ENCODE measurements at places on chromosomes 3 and 15. TPM values are rescaled to one million over a fixed set of nuclear protein-coding genes. Genes with fewer than 3 reads are reported as not detected.

Gene TGM4
- total RNA-seq: not detected

Gene SLC9C1
- not detected for total RNA-seq

Gene APOD
- total RNA-seq: 0.25 TPM

DNA sequence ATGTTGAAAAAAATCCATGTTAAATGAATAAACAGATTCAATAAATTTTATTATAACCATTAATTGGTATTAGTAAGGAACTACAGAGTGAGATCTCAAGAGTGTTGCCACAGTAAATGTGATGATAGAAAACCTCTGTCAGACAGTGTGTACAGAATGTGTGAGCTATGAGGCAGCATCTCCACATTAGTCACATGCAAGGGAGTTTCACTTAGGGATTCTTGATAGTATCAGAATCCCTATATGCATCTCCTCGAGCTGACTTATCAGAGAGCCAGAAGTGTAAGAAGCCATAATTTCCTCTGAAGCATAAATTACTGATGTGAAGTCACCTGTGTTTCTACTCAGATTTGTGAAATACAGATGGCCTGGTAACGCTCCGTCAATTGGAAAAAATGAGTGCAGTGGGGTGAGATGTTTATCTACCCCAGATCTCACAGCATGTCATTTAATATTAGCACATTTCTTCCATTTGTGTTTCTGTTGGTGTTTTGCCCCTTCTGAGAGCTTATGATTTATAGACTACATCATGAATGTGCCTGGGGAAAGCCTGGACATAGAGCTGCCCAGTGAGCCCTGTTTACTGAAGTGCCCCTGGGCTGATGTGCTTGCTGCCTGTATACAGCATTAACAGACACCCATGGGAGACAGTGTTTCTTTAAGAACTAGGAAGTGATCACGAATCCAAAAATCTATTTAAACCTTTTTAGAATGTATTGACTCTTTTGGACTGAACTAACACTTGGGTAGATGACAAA is 262.4 kb downstream of the CPNE4 start:
- no peak for DNase-seq

Gene ARPIN
- total RNA-seq: 6.2 TPM

- DNase-seq: no peak
These were observed 53.9 kb upstream of the HERC1 start for GRCh38 chr15:63887630-63888029.

DNA sequence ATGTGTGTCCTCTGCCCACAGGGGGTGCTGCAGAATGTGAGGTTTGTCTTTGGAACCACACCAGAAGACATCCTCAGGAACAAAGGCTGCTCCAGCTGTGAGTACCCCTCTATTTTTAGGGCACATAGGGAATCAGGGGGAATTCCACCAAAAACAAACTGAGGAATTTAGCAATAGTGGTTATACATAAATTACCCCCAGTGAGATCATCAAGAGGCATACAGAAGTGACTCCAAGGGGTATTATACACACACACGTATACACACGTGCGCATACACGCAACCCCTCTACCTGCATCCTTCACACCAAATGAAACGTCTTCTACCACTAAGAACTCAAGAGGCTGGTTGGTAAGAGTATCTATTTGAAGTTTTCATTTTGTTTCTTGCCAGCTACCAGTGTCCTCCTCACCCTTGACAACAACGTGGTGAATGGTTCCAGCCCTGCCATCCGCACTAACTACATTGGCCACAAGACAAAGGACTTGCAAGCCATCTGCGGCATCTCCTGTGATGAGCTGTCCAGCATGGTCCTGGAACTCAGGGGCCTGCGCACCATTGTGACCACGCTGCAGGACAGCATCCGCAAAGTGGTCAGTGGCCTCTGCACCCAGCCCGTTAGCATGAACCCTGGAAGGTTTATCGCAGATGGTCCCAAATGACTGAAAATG is 2.9 kb downstream of the THBS1 start:
- no peak for DNase-seq

DNA sequence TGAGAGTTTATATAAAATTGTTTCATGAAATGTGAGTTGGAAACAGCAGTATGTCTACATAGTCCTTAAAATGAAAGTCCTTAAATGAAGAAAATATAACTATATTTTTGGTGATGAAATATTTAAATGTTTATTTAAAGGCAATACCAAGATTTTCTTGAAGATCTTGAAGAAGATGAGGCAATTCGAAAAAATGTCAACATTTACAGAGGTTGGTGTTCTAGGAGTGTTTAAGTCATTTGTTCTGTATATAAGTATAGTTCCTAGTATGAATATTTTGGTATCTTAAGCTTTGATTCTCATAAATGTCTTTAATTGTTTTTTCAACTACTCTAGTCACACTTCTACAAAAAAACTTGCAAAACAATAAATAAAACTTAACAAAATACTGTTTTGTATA is 29.0 kb downstream of the NMD3 start:
- DNase-seq: no peak
